Mammary microvascular endothelial cell (primary cell): ENCODE measurements at places on chromosomes 1 and 21. TPM values are rescaled to one million over a fixed set of nuclear protein-coding genes. Genes with fewer than 3 reads are reported as not detected.

FAM177B gene
- not detected in 2 replicates for total RNA-seq

GIPC2 gene
- 3.6 and 3.7 TPM in 2 replicates for total RNA-seq

TBX15 gene
- total RNA-seq: 0.20 and 0.49 TPM in 2 replicates

NUDT17 gene
- 4.1 and 5.9 TPM in 2 replicates for total RNA-seq

KIFAP3 gene
- total RNA-seq: 14.9 and 17.4 TPM in 2 replicates

PTAFR gene
- 0.05 TPM in 1 of 2 replicates, not detected in the other for total RNA-seq
